ENCODE measurements at places on chromosomes 16 and 17.
A peak's percentile ranks its signal among the peaks of the same experiment; 100 is the strongest.

DNA sequence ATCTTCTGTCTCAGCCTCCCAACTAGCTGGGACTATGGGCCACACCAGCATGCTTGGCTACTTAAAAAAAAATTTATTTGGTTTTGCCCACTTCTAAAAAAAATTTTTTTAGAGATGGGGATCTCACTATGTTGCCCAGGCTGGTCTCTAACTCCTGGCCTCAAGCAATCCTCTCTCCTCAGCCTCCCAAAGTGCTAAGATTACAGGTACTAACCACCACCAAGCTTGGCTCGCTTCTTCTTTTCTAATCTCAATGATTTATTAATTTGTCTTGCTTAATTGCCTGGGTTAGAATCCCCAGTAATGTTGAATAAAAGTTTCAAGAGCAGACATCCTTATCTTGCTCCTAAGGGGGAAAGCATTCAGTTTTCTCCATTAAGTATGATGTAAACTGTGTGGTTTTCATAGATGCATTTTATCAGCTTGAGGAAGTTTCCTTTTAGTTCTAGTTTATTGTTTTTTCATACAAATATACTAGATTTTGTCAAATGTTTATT lies 65.8 kb upstream of the NACA2 start:
- DNase-seq, result no peak

DNA sequence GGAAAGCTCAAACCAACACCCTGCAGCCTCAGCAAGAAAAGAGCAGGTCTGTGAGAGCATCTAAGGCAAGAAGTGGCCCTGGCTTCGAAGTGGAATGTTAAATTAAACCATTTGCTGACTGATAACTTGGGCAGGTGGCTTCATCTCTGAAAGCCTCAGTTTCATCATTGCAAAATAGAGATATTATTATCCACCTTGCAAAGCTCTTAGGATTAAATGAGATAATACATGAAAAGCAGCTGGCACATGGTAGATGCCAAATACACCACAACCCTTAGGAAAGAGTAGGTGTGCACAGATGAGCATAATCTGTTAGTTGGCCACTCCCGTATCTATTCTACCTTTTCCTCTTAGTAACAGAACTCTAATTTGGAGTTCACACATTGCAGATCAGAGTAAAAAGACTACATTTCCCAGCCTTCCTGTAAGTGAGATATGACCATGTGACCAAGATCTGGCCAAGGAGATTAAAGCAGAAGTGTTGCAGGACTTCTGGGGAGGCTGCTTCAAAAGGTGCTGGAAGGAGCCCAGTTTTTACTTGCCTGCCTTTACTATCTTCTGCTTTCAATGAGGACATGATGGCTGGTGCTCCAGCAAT lies 288.7 kb downstream of the SOX9 start:
- DNase-seq, result no peak

- DNase-seq, result no peak
Observed at GRCh38 chr16:26505496-26505895, 561.2 kb upstream of the C16orf82 start.

GRCh38 chr16:6103561-6103960 lies 1006.0 kb upstream of the EEF2KMT start:
- no peak for DNase-seq

GRCh38 chr16:11535494-11535893 lies 51.2 kb downstream of the LITAF start:
- no peak for DNase-seq

- no peak for DNase-seq
Observed at GRCh38 chr17:72511874-72512273, 391.1 kb downstream of the SOX9 start.

- DNase-seq, result peak; percentile 21
Observed at GRCh38 chr17:60392845-60393702, 1.1 kb upstream of the USP32 start.

GRCh38 chr17:17590883-17591354 lies 589 bp downstream of the PEMT start:
- DNase-seq, result peak; percentile 5

- DNase-seq, result no peak
Observed at GRCh38 chr16:13234999-13235398, 333.6 kb downstream of the SHISA9 start.

DNA sequence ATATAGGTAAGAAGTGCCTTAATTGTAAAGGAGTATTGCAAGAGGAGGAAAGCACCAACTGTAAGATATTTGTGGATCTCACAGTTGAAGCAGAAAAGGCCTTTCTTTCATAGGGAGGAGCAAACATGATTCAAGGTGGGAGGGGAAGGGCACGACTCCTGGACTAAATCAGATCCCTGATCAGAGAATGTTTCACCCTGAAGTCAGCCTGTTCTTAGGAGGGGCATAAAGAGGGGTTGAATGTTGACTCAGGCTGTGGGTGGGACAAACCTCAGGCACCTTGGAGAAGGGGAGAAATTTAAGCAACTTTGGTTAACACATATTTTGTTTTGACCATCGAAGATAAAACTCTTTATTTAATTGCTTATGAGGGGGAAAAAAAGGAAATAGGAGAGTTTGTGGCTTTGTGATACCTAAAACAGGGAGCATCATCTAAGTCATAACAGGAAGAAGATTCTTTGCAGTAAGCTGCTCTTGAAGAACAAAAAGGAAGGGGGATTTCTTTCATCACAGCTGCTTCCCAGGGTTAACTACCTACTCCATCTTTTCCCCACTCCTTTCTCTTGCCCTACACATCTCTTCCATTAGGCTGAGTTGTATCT lies 158.6 kb upstream of the ZNF267 start:
- DNase-seq, result no peak

DNA sequence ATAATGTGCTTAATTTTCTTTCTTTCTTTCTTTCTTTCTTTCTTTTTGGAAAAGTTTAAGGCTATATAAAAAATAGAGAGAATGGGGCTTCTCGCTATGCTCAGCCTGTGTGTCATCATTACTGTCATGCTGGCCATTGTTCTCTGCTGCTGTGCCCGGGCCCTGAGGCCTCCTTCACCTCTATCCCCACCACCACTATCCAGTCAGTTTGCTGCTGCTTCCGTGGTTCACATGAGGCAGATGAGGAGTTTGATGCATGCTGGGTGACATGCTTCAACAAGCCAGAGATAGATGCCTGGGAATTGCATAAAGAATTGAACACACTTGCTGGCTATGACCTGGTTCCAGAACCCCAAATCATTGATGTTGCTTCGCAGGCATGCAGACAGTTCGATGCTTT lies 36.3 kb downstream of the PITPNC1 start:
- DNase-seq, result no peak

DNA sequence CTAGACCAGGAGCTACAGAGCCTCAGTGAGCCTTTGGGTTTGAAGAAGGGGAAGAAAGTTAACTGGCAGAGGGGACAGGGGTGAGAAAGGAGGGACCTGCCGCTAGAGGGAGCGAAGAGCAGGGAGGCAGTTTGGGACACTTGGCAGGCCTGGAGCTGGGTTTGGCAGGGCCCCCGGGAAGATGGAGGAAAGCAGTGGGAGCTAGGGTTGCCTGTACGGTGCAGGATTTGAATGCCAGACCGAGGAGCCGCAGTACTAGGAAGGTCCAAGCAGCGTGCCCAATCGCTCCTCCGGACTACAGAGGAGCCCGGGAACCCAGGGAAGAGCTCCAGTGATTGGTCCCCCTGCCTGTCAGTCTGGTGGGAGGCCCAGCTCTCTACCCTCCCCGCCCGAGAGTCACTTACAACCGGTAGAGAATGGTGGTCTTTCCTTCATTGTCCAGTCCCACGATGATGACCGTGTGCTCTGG lies 1.3 kb downstream of the ARL5C start:
- peak; percentile 68 for DNase-seq

GRCh38 chr16:2857451-2858244 lies at the start of gene PRSS22:
Gene PRSS22 (minus strand): TSS chr16:2858170. CDS start chr16:2858104, 66 bp downstream.
- no peak for DNase-seq

- peak; percentile 10 for DNase-seq
Observed at GRCh38 chr16:4064950-4065352, 51.3 kb downstream of the ADCY9 start.

DNA sequence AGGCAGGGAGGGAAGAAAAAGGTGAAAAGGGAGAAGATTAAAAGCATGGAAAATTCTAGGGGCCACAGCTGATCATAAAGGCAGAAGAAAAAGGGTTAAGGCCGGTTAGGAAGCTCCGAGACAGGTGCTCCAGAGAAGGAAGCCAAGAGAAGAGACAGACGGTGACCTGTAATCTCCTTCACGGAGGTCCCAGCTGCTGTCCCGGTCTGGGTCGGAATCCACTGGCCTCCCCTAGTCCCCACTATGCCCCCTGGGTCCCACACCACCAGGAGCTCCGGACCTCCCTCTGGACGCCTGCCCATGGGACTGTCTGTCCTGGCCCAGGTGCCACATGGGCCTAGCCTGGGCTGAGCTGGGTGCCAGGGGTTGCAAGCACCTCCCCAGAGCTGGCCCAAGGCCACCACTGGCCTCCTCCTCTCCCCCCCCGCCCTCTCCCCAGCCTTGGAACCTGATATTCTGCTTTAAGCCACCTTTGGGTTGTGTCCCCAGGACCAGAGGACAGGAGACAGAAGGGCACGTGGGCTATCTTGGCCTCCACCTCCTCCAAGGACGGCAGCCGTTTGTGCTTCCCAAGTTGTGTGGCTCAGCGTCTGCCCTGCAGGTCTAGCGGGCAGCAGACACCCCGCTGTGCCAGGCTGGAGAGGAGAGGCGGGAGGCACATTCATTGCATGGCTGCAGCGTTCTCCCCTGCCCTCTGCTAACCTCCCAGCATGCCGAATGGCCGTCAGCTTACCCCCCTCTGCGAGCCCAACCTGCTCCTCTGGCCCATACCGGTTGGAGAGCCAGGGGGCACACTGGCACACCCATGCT lies 102.4 kb downstream of the ENGASE start:
- no peak for DNase-seq

DNA sequence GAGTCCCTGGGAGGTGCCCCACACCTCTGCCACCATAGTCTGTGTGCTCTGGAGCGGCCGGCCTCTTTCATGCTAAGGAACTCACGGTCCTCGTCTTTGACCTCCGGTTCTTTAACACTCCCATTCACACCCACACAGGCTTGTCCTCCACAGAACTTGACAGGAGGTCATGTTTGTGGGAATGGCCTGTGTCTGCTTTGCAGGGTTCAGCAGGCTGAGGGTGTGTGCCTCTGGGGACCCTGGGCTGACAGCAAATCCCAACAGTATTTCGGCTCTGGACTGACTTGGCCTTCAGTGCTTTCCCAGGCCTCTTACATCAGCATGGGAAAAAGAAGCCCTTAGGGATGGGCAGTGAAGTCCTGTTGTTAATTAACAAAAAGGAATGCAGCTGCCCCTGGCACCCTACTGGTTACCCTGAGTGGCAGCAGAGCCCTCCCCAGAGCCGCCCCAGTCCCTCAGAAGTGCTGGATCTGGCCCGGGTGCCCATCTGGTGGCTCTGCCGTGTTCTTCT lies 35.4 kb upstream of the ADORA2B start:
- no peak for DNase-seq

GRCh38 chr16:87057951-87058560 lies 259.1 kb downstream of the C16orf95 start:
- no peak for DNase-seq

DNA sequence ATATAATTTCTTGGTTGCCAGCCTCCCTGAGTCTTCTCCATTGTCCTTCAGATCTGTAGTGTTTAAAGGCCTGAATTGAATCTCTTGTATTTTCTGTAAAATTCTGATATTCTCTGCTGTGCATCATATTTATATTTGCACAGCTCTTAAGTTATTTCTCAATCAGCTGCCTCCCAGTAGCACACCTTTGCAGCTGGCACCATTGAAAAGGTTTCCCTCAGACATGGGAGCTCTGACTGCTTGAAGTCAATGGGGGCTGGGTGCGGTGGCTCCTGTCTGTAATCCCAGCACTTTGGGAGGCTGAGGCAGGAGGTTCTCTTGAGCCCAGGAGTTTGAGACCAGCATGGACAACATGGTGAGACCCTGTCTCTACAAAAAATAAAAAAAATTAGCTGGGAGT lies 40.4 kb downstream of the PITPNC1 start:
- DNase-seq, result no peak

DNA sequence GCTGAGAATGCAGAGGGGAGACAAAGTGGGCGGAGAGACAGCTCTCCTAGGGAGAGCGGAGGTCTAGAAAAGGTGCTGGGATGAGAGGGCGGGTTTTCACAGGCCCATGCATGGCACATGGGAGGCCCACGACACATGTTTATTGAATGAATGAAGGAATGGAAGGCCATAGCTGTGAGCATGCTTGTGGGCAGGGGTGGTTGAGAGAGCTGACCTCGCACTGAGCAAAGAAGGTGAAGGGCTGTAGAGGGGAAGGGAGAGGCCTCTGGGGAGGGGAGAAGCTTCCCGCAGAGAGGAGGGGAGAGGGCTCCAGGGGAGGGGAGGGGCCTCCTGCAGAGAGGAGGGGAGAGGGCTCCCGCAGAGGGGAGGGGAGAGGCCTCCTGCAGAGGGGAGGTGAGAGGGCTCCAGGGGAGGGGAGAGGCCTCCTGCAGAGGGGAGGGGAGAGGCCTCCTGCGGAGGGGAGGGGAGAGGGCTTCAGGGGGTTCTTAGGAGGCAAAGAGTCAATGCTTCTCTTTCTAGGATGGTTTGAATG lies 27.3 kb downstream of the SDK2 start:
- DNase-seq, result no peak

DNA sequence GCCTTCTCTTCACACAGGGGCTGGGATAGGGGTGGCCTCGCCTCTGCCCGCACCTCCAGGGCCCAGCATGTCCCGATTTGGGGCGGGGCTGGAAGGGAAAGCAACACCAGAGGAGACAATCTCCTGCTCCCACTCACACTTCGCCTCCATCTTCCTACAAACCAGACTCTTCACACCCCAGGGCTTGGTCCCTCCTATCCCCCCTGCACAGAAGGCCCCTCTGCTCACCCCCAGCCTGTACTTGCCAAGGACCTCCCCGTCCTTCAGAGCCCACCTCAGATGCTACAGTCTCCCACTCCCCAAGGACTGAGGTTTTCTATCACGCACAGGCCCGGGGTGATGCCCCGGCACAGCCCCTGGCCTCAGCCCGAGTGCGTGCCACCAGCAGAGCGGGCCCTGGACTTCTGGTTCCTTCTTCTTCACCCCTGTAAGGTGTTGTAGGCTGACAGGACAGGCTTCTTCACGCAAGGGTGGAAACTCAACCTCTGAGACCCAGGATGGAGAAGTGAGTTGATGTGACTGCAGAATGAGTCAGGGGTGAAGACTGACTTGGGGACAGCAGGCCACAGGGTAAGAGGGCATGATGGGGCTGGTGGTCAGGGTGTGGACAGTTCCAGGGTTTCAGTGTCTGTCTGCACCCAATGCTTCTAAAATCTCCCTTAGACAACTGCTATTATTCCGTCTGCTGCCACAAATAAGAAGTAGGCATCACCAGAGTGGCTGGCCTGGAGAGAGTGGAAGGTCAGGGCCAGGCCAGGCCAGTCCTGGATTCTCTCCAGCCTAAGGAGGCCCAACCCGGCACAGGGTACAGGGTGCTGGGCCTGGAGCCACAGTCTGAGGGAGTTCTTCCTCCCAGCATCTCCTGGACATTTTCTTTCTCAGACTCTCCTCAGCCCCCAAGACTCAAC lies 2.5 kb downstream of the ITGAE start:
- no peak for DNase-seq

DNA sequence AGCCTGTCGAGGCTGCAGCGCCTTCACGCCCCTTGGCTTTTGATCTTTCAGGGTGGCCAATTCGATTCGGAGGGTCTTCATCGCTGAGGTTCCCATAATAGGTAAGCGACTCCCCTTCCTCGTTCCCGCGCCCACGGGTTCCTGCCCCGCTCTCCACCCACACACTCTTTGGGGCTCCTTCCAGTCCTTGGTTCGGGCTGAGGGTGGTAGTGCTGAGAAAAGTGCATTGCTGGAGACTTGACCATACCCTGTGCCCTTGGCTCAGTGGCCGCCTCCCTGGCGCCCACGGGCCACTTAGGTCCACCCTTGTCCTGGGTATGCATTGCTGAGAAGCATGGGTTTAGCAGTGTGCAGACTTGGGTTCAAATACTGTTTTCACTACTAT lies 491 bp downstream of the POLR2C start:
- no peak for DNase-seq

Data from stimulated activated CD4-positive, alpha-beta T cell treated with anti-CD3 and anti-CD28 coated beads, Interleukin-2, amount 100 ng/mL, for 48 hours (primary cell).